Inflammatory macrophage treated with lipopolysaccharide for 1 hour (primary cell): ENCODE measurements at places on chromosomes 13 and 19.
A peak's percentile ranks its signal among the peaks of the same experiment; 100 is the strongest.

DNA sequence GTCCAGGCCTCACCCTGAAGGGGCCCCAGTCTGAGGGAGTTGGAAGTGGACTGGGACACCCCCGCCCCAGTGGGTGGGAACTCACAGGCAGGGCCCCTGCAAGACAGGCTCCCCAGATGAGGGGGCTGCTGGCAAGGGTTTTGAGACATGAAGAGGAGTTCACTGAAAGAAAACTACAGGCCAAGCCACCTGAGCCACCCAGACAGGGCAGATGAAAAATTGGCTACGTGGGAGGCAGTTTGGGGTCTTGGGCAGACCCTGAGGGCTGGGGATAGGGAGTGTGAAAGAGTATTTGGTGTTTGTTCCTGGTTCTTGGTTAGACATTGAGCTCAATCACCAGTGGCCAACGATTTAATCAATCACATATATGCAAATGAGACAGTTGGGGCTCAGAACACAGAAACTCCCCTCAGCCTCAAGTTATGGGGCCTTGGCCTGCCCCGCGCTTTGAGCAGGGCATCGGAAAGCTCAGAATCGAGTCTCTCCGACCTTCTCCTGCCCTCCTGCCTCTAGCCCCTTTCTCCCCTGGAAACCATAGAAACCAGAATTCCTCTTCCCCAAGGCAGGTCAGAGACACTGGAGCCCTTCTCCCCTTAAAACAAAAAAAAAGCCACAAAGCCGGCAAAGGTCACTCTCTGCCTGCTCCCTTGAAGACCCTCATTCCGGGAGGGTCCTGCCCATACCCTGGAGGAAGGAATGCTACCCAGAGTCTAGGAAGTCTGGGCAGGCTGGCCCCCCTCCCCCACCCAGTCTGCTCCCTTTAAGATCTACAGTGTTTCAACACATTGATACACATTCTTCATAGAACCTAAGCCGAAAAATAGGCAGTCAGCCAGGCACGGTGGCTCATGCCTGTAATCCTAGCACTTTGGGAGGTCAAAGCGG lies 1.3 kb upstream of the ISYNA1 start:
- no peak for DNase-seq

DNA sequence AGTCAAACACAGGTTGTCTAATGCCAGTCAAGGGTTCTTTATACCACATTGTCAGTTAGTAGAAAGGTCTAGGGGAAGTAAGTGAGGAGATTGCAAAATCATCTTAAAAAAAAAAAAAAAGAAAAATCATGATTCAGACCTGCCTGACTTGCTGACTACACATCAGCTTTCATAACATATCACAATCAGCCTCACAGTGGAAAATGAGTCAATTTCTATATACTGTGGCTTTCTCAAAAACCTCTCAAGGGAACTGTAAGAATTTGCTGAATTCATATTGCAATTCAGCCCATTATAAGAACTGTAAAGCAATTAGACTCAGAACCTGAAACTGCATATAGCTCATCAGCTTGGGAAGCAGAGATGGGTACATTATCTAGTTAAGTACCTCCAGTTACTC lies 75.3 kb upstream of the GPC6 start:
- DNase-seq = peak; percentile 13

GRCh38 chr19:41821003-41821735 lies 23.3 kb downstream of the LYPD4 start:
- peak; percentile 40 for DNase-seq

DNA sequence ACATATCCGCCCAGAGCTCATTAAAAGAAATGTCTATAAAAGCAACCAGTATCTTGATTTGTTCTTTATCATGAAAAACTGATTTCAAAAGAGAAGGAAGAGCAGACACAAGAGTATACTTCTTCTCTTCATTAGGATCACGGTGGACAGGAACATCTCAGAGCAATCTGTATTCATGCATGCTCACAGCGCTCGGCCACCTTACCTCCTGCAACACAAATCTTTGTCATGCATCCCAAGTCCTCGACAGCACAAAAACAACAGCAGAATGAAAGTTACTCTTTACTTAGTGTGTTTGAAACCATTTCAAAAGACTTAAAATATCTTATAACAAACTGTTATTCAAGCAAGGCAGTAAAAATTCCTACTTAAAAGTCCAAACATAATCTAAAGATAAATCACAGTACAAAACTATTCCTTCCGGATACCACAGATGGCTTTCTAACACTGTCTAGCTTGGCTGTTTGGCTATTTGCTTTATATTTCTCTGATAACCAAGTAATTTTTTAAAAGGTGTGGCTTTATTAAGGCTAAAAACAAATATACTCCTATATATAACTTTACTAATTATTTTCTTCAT lies 174.5 kb downstream of the TBC1D4 start:
- no peak for DNase-seq

- DNase-seq = no peak
These were observed at the start of gene SMIM24 for GRCh38 chr19:3480383-3481091. Gene SMIM24, minus strand, starts transcription at chr19:3480525. Its CDS starts 62 bp downstream, at chr19:3480463.

GRCh38 chr13:49302817-49303216 lies 55.1 kb downstream of the CDADC1 start:
- DNase-seq = no peak

GRCh38 chr13:105825071-105825470 lies 710.4 kb downstream of the EFNB2 start:
- no peak for DNase-seq

- DNase-seq = no peak
These were observed 225.6 kb downstream of the PCDH9 start for GRCh38 chr13:67004511-67004910.

GRCh38 chr19:20471431-20471830 lies 94.2 kb downstream of the ZNF737 start:
- no peak for DNase-seq

DNA sequence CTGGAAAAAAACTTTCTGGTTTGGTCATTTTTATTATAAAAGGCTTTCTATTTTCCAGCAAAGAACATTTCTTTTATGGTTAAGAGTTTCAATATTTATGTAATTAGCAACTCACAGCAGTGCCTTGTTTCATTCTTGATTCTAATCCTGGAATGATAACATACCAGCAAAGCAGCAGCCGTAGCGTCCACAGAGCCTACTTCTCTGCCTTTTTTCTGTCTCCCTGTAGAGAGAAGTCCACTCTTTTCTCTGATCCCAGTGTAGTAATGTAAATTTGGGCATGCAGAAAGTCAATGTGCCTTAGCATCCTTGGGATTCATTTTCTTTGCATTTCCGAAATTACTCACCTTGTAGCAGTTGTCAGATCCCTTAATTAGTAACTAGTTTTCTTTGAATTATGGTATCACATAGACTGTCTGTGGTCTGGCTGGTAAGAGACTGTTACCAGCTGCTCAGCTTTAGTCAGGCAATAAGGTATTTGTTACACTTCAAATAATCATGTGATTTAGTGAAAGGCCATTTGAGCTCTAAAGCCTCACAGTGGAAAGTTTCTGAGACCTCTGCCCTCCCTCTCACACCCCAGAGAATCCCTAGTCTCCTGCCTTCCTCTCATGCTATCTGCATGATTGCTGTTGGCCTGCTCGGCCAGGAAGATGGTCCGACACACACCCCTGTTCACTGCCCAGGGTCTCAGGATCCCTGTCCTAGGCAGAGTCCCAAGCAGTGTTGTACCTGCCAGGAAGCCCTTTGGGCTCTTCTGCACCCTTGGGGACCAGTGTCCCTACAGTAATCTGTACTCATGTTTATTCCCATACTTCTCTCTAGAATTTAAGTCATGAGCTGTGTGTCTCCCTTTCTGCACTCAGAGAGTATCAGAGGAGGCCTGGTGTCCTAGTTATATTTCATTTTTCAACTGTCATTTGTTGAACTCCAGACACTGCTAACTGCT lies 86.3 kb downstream of the LRCH1 start:
- DNase-seq = no peak

DNA sequence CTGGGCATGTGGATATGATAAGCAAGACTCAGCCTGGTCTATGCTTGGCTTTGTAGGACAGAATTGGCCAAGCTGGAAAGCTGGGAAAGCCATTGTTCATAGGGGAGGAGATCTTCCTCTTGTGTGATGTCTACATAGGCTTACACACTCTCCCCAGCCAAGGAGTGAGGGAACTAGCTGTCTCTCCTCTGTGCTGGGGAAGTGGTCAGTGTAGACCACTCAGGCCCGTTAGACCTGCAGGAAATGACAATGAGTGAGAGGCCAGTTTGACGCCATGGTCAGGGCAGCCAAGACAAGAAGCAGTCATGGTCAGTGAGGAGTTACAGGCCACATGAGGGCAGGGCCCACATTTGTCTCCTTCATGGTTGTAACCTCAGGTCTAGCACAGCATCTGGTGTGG lies 159.1 kb upstream of the KL start:
- DNase-seq = no peak

- DNase-seq = no peak
These were observed 37.6 kb downstream of the MCF2L start for GRCh38 chr13:113006660-113007059.

DNA sequence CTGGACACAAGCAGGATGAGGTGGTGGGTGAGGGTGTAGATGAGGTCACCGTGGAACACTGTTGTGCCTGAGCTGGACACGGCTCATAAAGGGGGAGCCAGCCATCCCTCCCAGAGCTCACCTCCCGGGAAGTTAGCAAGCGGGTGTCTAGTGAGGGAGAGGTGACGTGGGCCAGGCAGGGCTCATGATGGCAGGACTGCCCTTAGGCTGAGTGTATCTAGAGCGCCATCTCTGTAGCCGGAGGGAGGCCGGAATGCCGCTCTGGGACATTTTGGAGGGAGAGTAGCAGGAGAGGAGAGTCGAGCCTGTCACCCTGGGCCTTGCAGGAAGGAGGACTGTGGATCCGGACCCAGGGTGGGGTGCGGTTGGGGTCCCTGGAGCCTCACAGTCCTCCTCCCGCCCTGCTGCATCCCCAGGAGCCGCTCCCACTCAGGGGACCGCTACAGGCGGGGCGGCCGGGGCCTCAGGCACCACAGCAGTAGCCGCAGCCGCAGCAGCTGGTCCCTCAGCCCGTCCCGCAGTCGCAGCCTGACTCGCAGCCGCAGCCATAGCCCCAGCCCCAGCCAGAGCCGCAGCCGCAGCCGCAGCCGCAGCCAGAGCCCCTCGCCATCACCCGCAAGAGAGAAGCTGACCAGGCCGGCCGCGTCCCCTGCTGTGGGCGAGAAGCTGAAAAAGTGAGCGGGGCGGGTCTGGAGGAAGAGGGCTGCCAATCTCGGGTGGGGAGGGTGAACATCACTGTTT lies 9.2 kb downstream of the ZNF296 start:
- DNase-seq = no peak

DNA sequence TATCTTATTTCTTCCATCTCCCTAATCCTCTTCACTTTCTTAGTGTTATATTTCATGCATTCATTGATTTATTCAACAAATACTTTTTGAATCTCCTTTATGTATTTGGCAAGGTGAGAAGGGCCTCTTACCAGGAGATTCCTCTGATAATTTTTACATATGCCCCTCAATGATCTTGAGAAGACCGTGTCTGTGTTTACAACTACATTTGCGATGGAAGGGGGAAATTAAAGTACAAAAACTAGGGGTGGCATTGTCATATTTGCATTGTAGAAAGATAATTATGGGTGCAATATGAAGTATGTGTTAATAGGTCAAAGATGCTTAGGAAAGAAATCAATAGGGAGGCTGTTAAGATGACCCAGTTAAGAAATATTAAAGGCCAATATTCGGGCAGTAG lies 1108.4 kb upstream of the MIR17HG start:
- DNase-seq = no peak

DNA sequence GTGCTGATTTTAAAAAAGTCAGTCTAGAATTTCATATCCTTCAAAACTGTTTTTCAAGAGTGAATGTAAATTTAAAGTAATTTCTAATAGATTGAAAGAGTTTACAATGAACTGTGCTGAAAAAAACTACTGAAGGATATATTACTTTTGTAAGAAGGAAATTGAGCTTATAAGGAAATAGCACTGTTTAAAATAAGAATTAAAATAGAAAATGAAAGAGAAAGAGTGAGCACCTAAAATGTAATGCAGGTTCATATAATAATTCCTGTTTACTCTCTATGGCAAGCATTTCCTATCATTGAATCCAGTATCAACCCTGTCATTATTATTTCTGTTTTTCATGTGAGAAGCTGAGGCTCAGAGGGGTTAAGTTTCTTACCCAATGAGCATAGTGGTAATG lies 57.3 kb downstream of the AKAP11 start:
- no peak for DNase-seq

- DNase-seq = no peak
These were observed 5.5 kb downstream of the ACTMAP start for GRCh38 chr19:40744554-40745401.

- DNase-seq = no peak
These were observed 112.6 kb downstream of the KCNRG start for GRCh38 chr13:50127726-50128291.
